ENCODE measurements at places on chromosomes 4 and X.
A peak's percentile ranks its signal among the peaks of the same experiment; 100 is the strongest.

- DNase-seq: peak; percentile 11
Measured at GRCh38 chrX:150548684-150549083, 19.7 kb upstream of the MTM1 start.

DNA sequence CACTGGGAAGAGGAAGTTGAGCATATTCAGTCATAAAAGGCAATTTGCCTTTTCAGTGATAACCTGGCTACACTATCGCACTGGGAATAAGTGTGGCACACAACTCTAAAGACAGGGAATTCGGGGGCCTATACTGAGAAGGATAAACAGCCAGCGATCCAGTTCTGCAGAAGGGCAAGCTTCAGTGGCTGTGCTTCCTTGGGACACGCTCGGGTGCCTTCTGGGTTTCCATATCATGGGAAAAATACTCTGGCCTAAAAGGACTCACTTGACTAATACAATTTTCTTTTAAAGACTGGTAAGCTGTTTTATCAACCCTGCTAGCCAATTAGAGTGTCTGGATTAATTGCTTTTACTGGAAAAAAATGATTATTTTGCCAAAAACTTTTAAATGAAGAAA lies 58.5 kb downstream of the TENM3 start:
- DNase-seq: no peak

GRCh38 chrX:153463556-153463955 lies 6.8 kb downstream of the HAUS7 start:
- DNase-seq: no peak

DNA sequence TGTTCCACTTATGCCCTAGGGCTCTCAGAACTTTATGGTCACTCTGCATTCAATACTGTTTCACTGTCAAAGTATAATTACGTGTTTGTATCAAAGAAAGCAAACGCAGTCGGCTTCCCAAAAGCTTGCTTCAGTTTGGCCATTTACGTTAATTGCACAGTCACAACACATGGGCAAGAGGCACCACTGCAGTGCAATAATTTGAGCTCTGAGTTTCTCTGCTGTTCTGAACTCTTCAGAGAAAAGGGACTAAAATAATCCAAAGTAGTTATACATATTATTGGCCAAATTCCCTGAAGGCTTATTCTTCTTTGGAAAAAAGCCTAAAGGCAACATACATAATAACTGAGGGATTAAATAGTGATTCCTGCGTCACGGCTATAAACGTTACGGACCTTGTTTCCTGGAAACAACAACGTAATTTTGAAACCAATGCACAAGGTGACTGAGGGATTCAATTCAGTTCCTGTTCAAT lies 51.3 kb downstream of the RNF150 start:
- DNase-seq: no peak

- no peak for DNase-seq
Measured at GRCh38 chr4:99846891-99847290, 30.3 kb downstream of the DAPP1 start.

GRCh38 chr4:76016393-76016792 lies 6.9 kb downstream of the CXCL10 start:
- peak; percentile 37 for DNase-seq

DNA sequence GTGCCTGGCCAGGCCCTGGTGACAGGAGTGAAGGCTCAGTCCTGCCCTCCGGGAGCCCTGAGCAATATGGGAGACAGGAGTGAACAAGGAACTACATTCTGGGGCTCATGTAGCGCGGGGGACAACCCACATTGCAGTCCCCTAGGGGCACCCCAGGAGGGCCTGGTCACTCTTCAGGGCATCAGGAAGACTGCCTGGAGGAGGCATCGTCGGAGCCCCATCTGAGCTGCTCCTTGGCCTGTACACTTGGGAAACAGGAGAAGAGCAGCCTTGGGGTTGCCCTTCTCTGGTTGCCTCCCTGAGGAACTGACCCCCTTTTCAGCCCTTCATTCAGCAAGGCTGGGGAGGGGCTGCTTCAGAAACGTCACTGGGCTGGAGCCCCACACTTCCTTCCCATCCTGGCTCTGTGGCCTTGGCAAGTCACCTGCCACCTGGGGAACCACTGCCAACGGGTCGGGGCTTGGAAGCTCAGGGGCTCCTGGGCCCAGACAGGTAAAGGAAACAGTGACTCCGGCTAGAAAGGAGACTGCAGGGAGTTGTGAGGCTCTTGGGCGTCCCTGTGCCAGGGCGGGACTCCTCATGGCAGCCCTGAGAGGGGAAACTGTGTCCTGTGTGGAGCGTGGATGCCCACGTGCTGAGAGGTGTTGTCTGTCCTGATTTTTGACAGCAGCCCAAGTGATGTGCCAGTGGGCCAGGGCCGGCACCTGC lies 10.1 kb downstream of the WFS1 start:
- DNase-seq: no peak

DNA sequence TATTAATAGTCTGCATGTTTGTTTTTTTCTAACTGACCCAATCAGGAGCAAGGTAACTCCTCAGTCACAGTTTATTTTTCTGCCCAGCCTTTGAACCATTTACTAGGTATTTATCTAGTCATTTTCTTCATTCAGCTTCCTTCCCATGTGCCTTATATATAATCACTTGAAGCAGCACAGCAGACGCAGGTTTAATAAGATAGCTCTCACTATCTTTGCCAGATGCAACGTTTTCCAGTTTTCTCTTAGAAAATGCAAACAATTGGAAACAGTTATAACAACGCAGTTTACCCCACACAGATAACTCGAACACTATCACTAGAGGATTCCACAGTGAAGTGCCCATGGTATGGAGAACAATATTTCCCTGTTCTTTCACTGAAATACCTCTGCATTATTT lies 56.4 kb upstream of the NFKB1 start:
- no peak for DNase-seq

GRCh38 chr4:123423819-123424218 lies 27.2 kb downstream of the SPRY1 start:
- DNase-seq: no peak

- DNase-seq: no peak
Measured at GRCh38 chrX:72475952-72476668, 96.5 kb downstream of the HDAC8 start.

DNA sequence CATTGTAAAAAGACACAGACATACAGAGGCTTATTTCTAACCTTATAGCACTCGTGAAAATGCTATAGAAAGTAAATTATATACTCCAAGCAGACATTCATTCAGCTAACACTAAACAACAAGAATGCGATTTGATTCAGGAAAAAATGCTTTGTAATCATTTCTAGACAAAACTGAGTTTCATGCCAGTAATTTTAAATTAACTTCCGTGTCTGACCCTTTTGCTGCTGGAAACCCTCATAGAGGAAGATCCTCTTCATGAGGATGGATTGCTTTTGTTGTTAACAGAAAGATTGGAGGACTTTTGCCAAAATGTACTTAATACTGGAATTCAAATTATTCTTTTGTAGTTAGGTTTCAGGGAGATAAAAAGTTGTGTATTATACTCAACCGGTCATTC lies 43.3 kb downstream of the GUCY1A1 start:
- DNase-seq: no peak

DNA sequence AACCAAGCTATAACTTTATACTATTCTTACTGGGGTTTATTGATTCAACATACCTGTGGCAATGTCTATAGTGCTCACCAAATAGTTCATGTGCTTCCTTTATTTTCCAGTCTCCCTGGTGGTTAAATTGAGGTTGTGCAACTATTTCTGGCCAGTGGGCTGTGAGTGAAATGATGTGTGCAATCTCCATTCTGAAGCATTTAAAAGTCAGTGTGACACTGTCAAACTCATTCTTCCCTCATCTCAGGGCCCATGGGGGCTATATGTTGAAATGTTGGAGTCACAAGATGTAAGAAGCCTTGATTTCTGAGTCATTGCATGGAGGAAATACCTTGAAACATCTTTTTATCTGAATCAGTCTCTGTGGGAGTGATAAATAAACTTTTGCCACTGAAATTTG lies 414.3 kb upstream of the RPS6KA3 start:
- no peak for DNase-seq

GRCh38 chr4:3857269-3857926 lies 91.2 kb downstream of the ADRA2C start:
- DNase-seq: no peak

- no peak for DNase-seq
Measured at GRCh38 chr4:184343502-184344177, 126.0 kb upstream of the ENPP6 start.

DNA sequence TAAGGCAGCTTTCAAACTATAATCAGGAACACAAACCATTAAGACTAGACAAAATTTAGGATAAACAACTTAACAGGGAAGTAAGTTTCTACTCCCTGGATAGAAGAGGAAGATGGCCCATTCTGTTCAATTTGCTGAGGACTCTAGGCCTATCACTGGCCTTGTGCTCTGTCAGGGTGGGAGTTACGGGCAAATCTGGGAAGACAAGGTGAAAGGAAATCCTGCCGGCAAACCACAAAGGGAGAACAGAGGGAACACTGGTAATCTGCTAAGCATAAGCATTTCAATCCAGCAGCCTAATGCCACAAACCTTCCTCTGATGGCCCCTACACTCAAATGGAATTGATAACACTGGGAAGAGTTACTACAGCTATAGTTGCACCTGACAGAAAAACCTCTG lies 8.3 kb downstream of the GPR82 start:
- DNase-seq: no peak

GRCh38 chrX:48591255-48591791 lies 6.0 kb upstream of the WDR13 start:
- no peak for DNase-seq

GRCh38 chrX:112819008-112819640 lies 21.5 kb downstream of the AMOT start:
- no peak for DNase-seq

DNA sequence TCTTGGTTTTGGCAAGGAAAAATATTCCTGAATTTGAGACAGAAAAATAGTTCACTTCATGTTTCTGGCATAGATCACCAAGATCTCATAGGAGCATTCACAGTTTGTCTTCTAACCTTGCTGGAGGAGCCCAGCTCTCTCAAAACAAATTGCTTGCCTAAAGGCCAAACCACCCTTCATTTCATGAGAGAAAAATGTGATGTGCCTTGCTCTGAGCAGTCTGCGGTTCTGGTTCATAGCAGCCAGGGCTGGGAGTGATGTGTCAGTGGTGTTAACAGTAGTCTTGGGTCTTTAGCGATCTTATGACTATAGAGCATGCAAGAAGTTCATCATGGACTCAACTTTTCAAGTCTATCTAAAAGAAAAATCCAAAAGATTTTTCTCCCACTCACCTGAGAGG lies 183.3 kb downstream of the DCLK2 start:
- no peak for DNase-seq

- DNase-seq: no peak
Measured at GRCh38 chr4:62408454-62408853, 1208.3 kb downstream of the ADGRL3 start.

DNA sequence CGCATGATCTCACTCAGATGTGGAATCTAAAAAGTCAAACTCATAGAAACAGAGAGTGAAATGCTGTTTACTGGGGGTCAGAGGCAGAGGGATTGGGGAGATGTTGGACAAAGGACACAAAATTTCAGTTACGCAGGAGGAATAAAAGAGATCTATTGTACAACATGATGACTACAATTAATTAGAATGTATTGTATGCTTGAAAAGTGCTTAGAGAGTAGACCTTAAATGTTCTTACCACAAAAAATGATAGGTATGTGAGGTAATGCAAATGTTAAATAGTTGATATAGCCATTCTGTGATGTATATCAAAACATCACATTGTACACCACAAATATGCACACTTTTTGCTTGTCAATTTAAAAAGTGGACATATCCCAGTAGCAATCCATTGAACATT lies 36.1 kb upstream of the PHKA2 start:
- DNase-seq: no peak

DNA sequence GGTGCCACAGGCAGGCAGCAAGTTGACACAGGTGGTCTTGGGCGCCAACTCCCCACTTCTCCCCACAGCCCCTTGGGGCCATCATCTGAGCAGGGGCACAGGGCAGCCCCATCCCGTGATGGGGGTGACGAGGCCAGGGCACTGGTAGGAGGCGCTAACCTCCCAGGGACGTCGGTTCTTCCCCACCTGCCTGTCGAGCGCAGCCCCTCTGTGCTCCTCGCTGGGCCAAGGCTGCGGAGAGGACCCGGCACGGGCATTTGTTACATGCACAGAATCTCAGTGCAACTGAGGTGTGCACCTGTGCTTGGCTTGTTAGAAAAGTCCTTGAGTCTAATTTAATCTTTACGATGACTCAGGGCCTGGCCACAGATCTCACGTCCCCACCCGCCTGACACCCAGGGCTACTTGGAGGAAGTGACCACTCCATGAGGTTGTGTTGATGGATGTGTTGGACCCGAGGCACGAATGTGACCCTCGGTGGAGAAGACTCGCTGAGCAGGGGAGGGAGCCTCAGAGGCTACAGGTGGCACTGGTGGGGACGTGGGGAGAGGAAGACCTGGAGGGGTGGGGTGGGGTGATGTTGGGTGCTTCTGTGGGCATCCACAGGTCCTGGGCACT lies 3.1 kb upstream of the SH3TC1 start:
- DNase-seq: no peak

- DNase-seq: no peak
Measured at GRCh38 chr4:69617083-69617694, 22.3 kb downstream of the UGT2A2 start.

DNA sequence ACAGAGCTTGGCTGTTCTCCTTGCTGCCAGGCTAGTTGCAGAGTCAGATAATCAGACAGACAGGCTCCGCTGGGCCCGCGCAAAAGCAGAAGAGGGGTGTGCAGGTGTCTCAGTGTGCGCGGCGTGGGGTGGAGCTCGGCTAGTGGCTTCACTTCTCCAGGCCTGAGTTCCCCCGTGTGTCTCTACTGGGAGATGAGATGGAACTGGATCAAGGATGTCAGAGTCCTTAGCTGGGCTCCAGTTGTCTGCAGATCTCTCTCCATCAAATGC lies 21.1 kb downstream of the HTRA3 start:
- DNase-seq: no peak

GRCh38 chr4:83272900-83273299 lies 11.7 kb downstream of the COQ2 start:
- no peak for DNase-seq

DNA sequence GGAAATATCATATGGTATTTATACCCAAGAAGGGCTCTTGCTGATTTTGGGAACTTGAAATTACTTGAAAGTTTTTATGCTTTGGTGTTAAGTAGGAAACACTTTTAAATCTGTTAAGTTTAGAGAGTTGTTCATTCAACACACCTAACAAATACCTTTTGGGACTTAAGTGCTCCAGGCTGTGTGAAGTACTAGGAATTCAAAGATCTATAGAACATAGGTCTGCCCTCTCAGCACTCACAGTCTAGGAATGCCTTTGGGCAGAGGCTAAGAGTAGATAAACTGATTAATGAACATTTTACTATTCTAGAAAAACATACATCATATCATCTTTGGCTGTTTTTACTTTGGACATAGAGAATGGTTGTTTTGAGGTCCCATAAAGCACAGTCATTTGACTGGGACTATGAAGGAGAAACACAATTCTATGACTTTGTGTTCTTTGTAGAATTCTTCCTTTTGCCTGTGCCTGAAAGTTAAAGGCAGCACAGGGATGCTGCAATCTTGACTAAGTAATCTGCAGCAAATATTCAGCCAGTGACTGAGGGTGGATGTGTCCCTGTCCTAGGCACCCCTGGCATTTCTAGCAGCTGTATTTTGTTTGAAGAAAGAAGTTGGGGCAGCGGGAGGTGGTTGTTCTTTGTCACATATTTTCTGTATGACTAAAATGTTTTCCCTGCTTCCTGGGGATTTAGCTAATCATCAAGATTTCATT lies 8.3 kb downstream of the BMP3 start:
- DNase-seq: no peak

- peak; percentile 57 for DNase-seq
Measured at GRCh38 chrX:1657367-1658070, 42.7 kb downstream of the ASMT start.

- no peak for DNase-seq
Measured at GRCh38 chr4:76011700-76012387, 4.5 kb upstream of the CXCL9 start.
